ENCODE measurements at places on chromosomes 1 and 21.

GRCh38 chr1:202306535-202307345 is 35.0 kb downstream of the UBE2T start:
- DNase-seq: no peak

- no peak for DNase-seq
Measured at GRCh38 chr21:15057285-15057684, 7.5 kb downstream of the NRIP1 start.

- no peak for DNase-seq
Measured at GRCh38 chr1:247496581-247497285, 38.8 kb upstream of the OR2B11 start.

- no peak for DNase-seq
Measured at GRCh38 chr1:227891223-227891954, 56.3 kb downstream of the WNT9A start.

DNA sequence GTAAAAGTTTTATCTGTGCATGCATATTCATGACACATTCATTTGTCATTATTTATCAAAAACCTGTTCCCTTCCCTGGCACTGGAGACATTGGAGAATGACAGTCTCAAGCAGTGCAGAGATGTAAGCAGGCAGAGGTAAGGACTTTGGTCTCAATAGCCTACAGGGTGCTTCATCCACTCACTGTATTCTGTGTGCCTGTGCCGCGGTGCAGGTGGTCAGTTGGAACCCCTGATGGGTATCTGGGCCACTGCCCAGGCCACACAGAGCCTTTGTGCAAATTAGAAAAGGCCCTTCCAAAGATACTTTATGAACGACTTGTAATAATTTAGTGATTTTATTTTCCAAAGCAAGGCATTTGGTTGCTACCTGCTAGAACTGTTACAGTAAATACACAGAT is 44.0 kb downstream of the CDC42 start:
- DNase-seq: no peak

- no peak for DNase-seq
Measured at GRCh38 chr1:160093624-160094290, 4.7 kb downstream of the IGSF8 start.

DNA sequence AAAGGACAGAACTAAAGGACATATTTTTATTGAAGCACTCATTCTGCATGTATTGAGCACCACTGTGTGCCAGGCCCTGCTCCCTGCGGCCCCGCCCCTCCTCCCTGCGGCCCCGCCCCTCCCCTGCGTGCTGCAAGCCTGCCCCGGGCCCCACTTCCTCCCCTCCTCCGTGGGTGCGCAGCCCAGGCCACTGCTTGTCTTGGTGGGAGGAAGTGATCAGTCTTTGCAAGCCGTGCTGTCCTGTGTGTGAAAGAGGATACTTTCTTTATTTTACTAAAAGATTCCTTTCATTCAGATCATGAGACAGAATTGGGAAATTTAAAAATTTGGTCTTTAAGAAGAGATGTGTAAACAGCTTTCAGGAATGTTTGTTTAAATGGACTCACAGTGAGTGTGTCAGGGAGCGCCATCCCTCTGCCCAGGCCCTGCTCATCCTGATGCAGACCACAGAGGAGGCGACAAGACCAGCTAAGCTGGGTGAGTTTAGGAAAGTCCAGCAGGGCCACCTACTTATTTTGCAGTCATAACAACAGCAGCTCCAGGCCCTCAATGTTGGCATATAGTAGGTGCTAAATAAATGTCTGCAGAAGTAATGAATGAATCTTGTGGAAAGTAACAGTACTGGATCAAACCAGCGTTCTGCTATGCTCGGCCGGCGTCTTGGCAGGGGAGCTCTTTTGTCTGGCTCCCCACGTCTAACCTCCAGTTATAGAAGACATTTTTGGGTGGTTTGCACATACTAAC is 88.3 kb upstream of the SELENON start:
- no peak for DNase-seq

DNA sequence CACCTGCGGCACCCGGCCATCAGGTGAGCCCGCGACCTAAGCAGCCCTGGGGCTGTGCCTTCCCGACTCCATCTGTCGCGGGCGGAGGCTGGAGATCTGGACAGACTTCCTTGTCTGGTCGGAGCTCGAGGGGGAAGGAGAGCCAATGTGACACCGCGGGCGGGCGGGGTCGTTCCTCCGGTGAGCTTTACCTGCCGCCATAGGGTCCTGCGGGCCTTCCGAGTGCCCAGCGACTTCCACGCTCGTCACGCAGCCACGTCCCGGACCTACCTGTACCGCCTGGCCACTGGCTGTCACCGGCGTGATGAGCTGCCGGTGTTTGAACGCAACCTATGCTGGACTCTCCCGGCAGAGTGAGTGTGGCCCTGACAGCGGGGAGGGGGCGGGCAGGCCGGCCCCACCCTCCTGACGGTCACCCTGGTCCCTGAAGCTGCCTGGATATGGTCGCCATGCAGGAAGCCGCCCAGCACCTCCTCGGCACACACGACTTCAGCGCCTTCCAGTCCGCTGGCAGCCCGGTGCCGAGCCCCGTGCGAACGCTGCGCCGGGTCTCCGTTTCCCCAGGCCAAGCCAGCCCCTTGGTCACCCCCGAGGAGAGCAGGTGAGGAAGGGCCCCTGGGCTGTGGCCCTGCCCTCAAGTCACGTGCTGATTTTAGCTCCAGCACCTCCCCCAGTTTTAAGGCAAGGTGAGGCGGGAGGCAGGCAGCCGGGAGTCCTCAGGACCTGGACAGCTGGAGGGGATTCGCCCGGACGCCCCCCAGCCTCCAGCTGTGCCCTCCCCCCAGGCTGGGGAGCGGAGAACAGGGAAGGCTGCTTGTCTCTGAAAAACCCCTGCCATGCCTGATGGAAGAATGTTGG is 1.1 kb downstream of the PUSL1 start:
- no peak for DNase-seq

GRCh38 chr1:30034105-30034626 is 689.2 kb downstream of the MATN1 start:
- no peak for DNase-seq

GRCh38 chr1:198848206-198848605 is 209.4 kb downstream of the PTPRC start:
- DNase-seq: no peak

- peak; percentile 91 for DNase-seq
Measured at GRCh38 chr1:205227584-205228013, at the start of gene TMCC2. TSS of gene TMCC2 (plus strand) at chr1:205227946. CDS start at chr1:205228565, 619 bp downstream.

DNA sequence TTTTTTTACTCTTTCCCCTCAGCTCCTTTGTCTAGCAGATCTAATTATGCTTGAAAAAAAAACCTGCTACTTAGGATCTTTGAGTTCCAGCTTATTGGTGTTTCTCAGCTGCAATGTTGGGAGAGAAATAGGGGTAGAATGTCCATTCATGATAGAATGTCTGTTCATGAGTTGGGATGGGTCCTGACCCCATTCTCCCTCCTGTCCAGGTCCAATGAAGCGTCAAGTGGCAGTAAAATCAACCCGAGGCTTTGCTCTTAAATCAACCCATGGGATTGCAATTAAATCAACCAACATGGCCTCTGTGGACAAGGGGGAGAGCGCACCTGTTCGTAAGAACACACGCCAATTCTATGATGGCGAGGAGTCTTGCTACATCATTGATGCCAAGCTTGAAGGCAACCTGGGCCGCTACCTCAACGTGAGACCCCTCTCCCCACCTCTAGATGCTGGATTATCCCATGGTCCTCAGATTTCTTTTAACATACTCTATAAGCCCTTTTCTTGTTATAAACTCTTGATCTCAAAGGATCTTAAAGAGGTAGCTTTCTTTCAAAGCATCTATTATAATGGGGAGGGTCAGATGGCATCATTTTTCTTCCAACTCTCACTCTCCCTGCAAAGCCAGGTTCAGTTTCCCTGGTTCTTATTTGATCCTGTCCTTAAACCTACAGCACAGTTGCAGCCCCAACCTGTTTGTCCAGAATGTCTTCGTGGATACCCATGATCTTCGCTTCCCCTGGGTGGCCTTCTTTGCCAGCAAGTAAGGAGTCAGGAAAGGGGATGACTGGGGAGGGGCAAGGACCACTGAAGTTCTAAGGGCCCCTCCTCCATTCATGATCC is 11.1 kb downstream of the CERS2 start:
- no peak for DNase-seq

DNA sequence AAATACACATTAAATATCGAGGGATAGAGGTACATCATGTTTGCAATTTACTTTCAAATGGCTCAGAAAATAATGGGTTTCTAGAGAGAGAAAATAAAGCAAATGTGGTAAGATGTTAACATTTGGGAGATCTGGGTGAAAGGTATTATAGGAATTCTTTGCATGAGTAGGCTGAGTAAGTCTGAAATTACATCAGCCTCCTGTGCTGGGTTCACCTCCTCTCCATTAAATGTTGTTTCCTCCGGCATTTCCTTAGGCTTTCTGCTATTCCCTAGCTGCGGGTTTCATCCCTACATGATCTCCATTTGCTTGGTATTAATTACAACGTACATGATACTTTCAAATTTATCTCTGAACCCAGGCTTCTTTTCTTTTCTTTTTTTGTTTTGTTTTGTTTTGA is 31.6 kb downstream of the ZMYND12 start:
- DNase-seq: no peak

- no peak for DNase-seq
Measured at GRCh38 chr1:213163278-213163711, 112.3 kb downstream of the RPS6KC1 start.

DNA sequence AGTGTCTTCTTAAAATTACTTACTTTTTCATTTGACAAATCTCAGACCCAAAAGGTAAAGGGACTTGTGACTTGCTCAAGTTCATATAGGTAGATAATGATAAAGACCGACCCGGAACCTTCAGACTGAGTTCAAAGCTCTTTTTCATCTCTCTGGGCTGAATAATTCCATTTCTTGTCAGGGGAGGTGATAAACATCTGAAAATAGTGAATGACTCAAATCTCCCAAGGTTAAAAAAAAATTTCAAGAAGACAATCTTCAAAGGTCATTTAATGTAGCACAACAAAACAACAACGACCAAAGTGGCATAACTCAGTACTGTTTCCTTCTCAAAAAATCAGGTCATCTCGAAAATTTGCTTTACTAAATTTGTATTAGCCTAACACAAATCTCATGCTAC is 20.6 kb downstream of the LUZP1 start:
- no peak for DNase-seq
